ENCODE measurements at places on chromosomes 4 and X.

GRCh38 chr4:127445471-127445870 lies 187.3 kb upstream of the INTU start:
- DNase-seq = no peak

- DNase-seq = no peak
Measured at GRCh38 chrX:71107762-71108360, 1.3 kb upstream of the CXorf65 start.

- no peak for DNase-seq
Measured at GRCh38 chr4:105462576-105462975, 11.3 kb downstream of the PPA2 start.

DNA sequence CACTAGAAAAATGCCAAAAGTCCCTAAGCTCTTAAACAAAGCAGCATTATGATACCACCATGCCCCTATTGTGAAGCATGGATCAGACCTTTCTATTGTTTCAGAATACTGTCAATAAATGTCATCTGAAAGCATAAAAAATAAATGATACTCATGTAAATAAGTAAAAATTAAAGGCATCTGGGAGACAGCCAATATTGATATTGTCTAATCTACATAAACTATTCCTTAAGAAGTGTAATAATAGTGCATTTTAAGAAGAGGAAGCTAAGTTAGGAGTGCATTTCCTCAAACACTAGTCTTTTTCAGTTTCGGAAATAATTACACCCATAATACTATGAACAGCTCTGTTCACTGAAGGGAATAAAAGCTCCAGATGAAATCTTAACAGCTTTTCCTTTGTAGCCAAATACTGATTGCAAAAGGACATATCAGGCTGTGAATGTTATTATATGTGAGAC lies 181.6 kb downstream of the SPOCK3 start:
- DNase-seq = no peak
